ENCODE measurements at places on chromosomes 16 and 17.

GRCh38 chr16:16169615-16170014 is 53.7 kb downstream of the ABCC6 start:
- H3K36me3 ChIP-seq = no peaks in the 10 kb centered on the region
- no peak overlapping the region for H3K4me3 ChIP-seq
- H3K4me1 ChIP-seq = no peaks in the 10 kb centered on the region
- H3K27me3 ChIP-seq = no peaks in the 10 kb centered on the region

- DNase-seq = no peak
- H3K27ac ChIP-seq = peak overlapping the region; percentile 95
- H3K36me3 ChIP-seq = peaks cover 5% of the 10 kb centered on the region
- no peaks in the 10 kb centered on the region for H3K27me3 ChIP-seq
- peak overlapping the region; percentile 82 for H3K4me3 ChIP-seq
- H3K4me1 ChIP-seq = peaks cover 47% of the 10 kb centered on the region
Measured at GRCh38 chr17:35021520-35022380, 41.4 kb downstream of the LIG3 start.

DNA sequence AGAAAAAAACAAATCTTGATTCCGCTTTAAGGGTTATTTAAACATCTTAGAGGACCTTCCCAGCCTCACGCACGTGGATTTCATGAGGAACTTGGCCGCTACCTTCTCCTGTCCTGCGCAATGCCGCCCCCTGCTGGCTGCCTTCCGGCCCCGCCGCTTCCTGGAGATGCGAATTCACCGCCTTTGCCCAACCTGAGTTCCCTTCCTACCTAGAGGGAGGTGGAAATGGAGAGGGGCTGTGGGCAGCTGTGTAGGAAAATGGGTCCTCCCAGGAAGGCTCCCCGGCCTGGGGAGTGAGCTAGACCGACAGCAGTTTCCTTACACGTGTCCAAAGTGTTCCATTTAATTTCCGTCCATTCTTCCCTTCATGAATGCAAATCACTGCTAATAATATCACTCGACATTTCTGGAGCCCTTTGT is 1.0 kb upstream of the ABCC12 start:
- H3K27me3 ChIP-seq = peaks cover 71% of the 10 kb centered on the region
- peak; percentile 89 for DNase-seq
- H3K4me3 ChIP-seq = no peak overlapping the region
- no peak overlapping the region for H3K27ac ChIP-seq
- no peaks in the 10 kb centered on the region for H3K36me3 ChIP-seq

GRCh38 chr16:83473926-83474650 is 333.7 kb upstream of the HSBP1 start:
- no peaks in the 10 kb centered on the region for H3K36me3 ChIP-seq
- no peaks in the 10 kb centered on the region for H3K27me3 ChIP-seq
- no peak for DNase-seq
- no peak overlapping the region for H3K4me3 ChIP-seq
- H3K27ac ChIP-seq = no peak overlapping the region

- H3K27ac ChIP-seq = no peak overlapping the region
- peaks cover 17% of the 10 kb centered on the region for H3K27me3 ChIP-seq
- no peak overlapping the region for H3K4me3 ChIP-seq
- DNase-seq = no peak
Measured at GRCh38 chr17:61490540-61490975, 38.3 kb downstream of the TBX4 start.

- no peaks in the 10 kb centered on the region for H3K27me3 ChIP-seq
- no peak overlapping the region for H3K4me3 ChIP-seq
Measured at GRCh38 chr16:19186408-19186807, 18.4 kb downstream of the SYT17 start.

Measured in activated T-cell treated with anti-CD3 and anti-CD28 coated beads, Interleukin-2, amount 50 U/mL, for 72 hours (primary cell).